Pons (tissue), 1 donor: ENCODE measurements at places on chromosomes 12 and 14.
A peak's percentile ranks its signal among the peaks of the same experiment; 100 is the strongest.

DNA sequence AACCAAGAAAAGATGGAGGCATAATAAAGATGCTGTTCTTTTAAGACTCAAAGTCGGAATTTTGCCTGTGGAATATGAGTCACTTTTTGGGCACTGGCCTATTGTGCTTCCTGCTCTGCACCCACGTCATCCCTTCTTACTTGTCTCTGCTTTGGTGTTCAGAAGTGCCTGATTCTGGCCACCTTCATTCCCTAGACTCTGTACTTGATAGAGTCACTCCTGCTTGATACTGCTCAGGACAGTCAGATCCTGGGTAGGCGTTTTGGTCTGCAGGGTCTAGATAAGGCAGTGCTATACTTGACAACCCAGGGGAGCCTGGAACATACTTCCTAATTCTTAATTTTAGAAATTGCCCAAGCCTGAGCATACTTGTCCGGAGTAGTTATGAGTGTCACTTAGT is 1.9 kb downstream of the LRRK2 start:
- DNase-seq, result peak; percentile 59

DNA sequence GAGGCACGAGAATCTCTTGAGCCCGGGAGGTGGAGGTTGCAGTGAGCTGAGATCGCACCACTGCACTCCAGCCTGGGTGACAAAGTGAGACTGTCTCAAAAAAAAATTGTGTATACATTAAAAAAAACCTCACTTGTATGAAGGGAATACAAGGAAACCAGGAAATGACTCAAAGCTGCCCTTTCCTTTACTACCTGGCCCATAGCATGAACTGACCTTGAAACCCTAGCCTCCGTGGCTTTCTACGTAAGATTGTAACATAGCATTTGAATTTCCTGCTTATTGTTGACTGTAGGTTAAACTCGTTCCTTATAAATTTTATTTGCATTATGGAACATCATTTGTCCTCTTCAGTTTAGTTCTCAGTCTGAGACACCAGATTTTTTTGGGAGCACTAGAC is 9.1 kb upstream of the DDX47 start:
- no peak for DNase-seq

DNA sequence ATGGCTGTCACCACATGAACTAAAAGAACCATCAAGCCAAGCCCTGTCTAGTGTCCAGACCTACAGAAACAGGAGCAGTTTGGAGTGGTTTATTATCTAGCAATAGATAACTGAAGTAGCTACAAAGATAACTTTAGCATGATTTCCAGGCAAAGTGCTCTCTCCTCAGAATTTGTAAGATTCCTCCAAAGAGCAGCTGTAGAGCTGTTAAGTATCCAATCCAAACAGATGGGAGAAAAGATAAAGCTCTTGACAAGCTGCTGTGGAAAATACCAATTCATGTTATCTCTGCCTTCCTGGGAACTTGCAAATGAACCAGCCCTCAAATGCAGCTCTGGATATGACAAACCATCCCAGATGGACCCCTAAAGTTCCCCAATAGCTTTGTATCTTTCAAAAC is 78.9 kb upstream of the RESF1 start:
- DNase-seq, result no peak

- DNase-seq, result peak; percentile 67
Observed at GRCh38 chr12:40137252-40137651, 31.4 kb upstream of the SLC2A13 start.

- DNase-seq, result peak; percentile 84
Observed at GRCh38 chr14:22386924-22387775, 201.9 kb downstream of the DAD1 start.

- DNase-seq, result no peak
Observed at GRCh38 chr12:82635263-82635662, 51.4 kb upstream of the TMTC2 start.
